ENCODE measurements at places on chromosomes 5 and 9.

DNA sequence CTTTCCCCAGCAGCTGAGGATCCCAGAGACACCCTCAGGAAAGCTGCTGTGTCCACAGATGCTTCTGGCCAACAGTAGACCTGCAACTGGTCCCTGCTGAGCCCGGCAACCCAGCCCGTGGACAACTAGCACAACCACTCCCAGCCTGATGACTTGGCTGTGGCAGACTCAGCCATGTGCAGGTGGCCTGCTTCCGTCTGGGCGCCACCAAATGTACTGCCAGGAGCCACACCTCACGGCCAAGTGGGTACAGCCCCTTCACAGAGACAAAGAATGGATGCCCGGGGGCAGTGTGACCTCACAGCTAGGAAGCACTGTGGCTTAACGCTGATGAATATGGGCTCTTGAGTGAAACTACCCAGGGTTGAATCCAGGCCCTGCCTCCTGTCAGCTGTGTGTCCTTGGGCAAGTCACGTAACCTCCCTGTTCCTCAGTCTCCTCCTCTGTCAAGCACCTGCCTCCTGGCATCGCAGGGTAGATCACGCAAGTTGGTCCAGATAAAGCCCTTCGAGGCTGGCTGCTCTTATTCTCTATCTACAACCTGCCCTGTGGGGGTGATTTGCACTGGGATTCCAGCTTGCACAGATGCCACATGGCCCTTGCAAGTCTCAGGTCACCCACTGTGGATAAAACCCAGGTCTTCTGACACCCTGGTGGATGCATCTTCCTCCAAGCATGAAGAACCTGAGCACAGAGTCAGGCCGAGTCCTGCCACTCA, 225.0 kb downstream of the PBX3 start:
- DNase-seq, result no peak

- no peak for DNase-seq
These were observed 346.1 kb downstream of the DIRAS2 start for GRCh38 chr9:90296539-90296938.

DNA sequence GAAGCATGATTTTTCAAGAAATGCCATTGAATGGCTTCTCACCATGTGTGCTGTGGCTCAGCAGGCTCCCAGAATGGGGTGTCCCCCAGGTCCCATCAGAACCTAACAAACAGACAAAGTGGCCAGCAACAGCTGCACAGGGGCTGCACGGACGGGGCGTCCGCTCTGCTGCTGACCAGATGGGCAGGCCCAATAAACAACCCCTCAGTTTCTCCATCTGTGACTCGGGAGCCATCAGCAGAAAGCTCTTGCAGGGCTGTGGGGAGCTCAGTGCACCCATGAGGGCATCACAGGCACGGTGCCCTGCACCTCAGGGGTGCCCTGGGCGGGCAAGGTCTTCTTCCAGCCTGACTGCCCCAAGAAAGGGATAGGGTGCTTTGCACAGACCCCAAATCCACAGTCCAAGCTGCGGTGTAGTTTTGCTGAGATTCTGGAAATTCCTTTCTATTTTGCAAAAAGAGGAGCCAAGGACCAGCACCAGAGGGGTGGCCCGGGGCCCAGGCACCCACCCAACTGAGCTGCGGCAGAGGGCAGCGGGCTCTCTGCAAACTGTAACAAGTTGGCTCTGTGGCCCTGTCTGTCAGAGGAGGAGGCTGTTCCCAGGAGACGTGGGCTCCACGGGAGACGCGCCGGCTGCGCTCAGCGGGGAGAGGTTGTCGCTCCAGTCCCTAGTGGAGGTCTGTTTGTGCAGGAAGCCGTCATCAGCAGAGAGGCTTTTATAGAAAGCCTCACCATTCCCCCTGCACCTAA, 138.7 kb upstream of the PPP1R26 start:
- peak; percentile 42 for DNase-seq

- DNase-seq, result no peak
These were observed 148.5 kb upstream of the RPS23 start for GRCh38 chr5:82426464-82427154.

DNA sequence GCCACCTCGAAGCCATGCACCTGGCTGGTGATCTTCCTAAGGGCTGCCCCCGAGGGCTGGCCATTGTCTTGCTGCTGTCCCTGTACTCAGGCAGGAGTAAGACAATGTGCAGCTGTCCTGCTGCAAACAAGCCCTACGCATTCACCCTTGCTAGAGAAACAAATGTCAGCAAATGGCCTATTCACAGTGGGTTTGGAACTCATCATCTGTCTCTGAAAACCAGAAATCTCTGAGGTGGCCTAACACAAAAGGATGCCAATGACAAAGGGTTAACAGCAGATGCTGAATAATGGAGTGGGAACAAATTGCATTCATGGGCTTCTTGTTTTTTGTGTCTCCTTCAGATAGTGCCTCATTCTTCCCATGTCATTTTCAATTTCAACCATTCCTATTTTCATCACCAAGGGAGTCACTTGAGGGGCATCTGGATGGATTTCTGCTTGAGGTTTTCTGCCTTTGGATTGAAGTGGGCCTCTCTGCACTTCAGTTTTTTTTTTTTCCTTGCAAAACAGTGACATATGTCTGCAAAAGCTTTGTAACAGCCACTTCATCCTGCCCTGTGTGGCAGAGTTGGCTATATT, 261.6 kb upstream of the VLDLR start:
- no peak for DNase-seq
